ENCODE measurements at places on chromosomes 13 and 19.
A peak's percentile ranks its signal among the peaks of the same experiment; 100 is the strongest.

DNA sequence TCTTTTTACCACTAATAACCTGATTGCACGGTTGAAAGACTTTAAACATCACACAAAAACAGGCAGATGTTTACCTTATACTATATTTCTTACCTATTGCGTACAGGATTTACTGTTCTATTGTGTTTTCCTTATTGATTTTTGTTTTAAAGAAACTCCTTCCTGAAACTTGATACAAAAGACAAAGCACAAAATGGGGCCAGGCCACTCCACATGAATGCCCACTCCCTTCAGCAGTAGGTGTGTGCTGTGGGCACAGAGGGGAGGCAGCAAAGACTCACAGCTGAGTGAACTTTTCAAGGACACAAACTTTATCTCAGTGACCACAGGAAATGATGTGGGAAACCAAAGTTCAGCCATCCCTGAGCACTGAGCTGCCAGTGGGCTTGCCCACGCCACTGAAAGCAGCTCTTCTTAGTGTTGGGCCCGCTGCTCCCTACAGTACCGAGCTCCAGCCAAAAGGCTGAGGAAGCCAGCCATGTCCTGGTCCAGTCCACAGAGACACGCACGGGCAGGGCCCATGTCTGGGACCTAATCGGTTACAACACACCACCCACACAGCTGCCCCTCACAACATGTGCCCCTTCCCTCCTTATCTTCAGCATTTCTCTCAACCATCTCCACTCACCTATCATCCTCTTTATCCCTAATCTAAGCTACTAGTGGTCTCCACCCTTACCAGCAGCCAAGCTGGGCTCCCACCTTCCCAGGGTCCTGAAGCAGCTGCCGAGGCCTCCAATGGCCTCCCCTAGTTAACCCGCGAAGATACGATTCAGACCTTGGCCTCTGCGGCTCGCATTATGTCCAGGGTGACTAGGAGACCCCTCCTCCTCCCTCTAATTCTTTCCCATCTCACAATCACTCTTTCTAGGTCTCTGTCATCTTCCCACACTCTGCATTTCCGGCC, 39.5 kb downstream of the ATP7B start:
- no peak for DNase-seq

GRCh38 chr19:2337329-2337707, 8.8 kb downstream of the SPPL2B start:
- DNase-seq: no peak

DNA sequence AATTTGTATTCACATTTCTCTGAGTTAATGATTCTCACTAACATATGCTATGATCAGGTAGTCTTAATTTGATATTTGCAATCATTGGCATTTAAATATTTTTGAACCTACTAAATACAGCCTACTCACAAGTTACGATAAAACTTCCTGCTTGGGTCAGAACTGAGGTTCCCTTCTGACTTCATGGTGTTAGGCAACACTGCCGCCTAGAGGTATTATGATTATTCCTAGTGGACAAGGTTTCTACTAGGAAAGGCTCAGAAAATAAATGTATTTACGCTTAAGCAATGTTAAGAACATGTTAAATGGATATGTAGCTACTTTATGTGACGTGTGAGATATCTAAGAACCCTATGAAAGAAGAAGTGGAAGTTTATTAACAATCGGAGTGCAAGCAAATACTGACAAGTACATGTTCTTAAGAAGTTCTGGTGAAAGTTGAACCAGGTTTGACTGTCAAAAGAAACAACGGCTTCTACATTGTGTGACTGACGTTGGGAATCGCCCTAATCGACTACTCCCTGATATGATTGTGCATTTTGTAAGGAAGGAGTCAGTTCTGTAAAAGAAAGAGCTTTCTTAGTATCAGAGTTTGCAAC, 1395.8 kb downstream of the SLITRK5 start:
- no peak for DNase-seq

DNA sequence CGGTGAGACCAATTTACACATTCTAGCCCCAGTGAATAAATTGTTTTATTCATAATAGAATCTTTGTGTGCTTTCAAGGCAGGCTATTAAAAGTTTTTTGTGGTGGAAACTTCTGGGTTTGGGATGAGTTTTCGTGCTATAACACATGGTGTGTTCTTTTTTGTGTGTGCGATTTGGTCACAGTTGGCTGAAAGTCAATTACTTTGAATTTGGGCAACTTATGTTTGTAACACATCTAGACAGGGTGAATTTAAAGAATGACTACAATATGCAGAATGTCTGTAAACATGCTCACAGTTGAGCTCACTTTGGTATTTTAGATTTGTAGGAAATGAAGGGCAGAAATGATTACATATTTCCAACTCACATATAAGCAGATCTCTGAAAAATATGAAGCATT, 307.1 kb downstream of the OXGR1 start:
- DNase-seq: no peak

- DNase-seq: no peak
These were observed 7.6 kb downstream of the CEBPG start for GRCh38 chr19:33381101-33381500.

DNA sequence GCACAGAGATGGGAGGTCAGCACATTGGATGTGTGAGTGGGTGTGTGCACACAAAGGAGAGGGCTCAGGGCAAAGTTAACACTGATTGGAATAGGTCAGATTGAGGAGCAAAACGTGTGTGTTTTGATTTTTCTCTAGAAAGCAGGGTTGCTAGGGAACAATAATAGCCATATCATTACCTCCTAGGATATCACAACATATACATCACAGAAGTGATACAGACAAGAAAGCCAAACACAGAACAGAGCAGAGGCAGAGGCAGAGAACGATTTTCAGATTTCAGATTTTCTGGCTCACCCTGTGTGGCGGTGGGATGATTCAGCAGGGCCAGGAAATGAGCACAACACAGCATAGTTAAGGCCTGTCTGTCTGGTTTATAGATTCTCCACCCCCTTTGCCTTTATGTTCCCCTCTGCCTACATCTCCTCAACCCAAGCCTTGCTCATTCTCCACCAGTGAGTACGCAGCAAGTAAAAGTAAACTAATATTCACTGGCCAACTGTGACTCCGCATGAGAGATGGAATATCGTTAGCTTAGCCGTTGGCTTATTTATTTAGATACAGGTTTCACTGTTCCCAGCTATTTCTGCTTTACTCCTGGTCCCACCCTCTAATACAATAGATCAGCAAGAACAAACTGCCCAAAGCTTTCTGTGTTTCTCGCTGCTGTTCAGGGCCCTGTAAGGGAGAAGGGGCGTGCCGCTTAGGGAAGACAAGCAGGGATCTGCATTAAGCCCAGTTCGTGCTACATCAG, 182.7 kb upstream of the TSC22D1 start:
- peak; percentile 12 for DNase-seq

- DNase-seq: no peak
These were observed 51.2 kb downstream of the FLT3 start for GRCh38 chr13:28049215-28049614.

DNA sequence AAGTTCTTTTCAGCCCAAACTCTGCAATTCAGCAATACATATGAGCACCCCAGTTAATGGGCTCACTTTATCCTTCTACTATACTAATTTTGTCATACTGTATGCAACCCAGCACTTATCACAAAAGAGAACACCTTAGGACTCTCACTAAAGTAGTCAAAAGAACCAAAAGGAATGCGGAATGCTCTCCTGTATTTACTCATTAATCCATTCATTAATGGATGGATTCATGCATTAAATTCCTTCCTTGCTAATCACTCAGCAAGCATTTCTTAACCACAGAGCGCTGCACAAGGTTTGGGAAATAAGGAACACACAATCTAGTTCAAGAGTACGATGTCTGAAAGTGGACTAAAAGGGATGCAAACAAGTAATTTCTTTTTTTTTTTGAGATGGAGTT, 12.8 kb upstream of the DOCK9 start:
- no peak for DNase-seq

DNA sequence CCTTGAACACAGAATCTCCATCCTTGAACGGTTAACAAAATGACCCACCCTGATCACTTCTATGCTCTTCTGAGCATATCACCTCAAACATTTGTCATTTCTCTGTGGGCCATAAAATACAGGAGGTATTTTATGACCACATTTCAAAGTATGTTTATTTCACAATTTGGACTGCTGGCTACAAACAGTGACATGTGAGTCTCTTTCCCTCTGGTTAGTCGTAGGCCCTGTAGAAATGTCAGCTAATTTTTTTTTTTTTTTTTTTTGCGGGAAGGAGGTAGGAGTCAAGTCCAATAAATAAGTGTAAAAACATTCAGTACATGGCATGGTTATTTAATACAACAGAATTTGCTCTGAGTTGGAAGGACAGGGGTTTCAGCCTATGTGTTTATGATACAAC, 70.7 kb downstream of the FOXO1 start:
- no peak for DNase-seq

- DNase-seq: no peak
These were observed 4.6 kb upstream of the GP6 start for GRCh38 chr19:55042688-55043087.

DNA sequence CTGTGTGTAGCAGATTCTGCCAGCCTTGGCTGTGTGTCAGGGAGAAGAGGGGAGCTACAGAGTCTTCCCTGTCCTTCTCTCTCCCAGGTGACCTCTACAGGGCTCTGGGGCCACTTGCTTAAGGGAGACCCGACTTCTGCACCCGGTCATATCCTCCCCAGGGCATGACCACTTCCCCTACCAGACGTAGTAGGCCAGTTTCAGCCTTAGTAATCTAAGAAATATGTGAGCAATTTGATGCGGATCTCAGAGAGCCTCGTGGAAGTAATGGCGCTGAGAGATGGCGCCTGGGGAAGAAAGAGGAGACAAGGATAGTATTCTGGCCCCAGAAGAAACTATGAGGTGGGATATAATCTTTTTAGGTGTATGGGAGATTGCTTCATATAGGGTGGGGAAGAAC, 41.9 kb downstream of the NFIX start:
- DNase-seq: no peak

Data from NCI-H774 (cell line).